MV-4-11 (cell line): ENCODE measurements at places on chromosomes 6 and 20.

- no peak for DNase-seq
Measured at GRCh38 chr20:17357238-17357637, 130.4 kb downstream of the PCSK2 start.

DNA sequence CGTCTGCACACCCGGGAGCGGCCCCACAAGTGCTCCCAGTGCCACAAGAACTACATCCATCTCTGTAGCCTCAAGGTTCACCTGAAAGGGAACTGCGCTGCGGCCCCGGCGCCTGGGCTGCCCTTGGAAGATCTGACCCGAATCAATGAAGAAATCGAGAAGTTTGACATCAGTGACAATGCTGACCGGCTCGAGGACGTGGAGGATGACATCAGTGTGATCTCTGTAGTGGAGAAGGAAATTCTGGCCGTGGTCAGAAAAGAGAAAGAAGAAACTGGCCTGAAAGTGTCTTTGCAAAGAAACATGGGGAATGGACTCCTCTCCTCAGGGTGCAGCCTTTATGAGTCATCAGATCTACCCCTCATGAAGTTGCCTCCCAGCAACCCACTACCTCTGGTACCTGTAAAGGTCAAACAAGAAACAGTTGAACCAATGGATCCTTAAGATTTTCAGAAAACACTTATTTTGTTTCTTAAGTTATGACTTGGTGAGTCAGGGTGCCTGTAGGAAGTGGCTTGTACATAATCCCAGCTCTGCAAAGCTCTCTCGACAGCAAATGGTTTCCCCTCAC lies 21.0 kb downstream of the PRDM1 start:
- peak; percentile 55 for DNase-seq

DNA sequence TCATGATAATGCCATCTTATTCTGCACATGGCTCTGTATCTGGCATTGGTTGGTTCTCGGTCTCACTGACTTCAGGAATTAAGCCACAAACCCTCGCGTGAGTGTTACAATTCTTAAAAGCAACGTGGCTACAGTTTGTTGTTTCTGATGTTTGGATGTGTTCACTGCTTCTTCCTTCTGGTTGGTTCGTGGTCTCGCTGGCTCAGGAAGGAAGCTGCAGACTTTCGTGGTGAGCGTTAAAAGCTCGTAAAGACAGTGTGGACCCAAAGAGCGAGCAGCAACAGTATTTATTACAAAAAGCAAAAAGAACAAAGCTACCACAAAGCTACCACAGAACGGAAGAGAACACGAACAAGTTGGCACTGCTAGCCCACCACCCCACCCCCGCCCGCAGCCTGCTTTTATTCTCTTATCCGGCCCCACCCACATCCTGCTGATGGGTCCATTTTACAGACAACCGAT lies 51.1 kb downstream of the MYLIP start:
- peak; percentile 68 for DNase-seq

GRCh38 chr6:144471986-144472385 lies 186.9 kb downstream of the UTRN start:
- no peak for DNase-seq

GRCh38 chr6:93644611-93645010 lies 225.3 kb upstream of the EPHA7 start:
- peak; percentile 63 for DNase-seq

DNA sequence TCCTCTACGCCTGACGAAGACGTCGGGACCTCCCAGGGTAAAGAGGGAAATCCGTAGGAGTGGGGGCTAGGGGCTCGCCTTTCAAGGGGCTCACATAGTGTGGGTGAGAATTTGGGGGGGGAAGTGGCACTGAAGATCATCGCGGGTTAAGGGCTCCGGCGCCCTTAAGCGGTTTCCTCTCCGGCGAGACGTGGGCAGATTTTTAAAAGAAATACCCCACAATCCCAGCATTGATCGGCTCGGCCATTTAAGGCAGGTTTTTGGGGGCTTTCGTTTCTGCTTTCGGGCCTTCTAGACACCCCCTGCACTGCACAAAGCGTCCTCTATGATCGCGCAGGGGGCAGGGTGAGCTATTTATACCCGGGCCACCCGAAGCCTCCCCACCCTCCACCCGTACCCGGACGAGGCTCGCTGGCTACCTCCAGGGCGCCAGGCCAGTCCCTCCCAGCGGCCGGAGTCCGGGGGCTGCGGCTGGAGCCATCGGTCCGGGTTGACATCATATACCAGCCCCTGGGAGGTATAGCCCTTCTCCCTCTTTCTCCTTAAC lies 1.2 kb downstream of the NKX2-2 start:
- DNase-seq, result no peak

DNA sequence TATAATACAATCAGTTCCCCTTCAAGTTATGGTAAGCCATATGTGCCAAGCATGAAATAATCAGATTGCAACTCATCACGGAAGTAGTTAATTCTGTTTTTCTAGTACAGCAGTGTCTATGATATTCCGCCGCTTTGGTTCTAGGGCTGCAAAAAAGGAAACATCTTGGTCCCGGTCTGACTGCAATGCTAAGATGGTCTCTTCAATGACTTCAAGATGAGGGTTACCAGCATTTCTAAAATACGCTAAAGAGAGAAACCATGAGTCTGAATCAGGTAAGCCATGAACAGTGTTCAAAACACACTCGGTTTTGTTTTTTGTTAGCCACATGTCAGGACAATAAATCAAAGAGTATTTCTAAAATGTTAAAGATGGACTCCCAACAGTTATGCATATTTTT lies 3.2 kb upstream of the ANKRD60 start:
- no peak for DNase-seq

GRCh38 chr6:90403489-90404381 lies 107.1 kb upstream of the BACH2 start:
- DNase-seq, result no peak

- peak; percentile 16 for DNase-seq
Measured at GRCh38 chr6:17240803-17241500, 40.2 kb upstream of the RBM24 start.

GRCh38 chr20:4451487-4452081 lies 270.1 kb upstream of the PRND start:
- DNase-seq, result no peak

GRCh38 chr6:167122827-167123657 lies at the start of gene CCR6:
Gene CCR6, plus strand, starts transcription at chr6:167123096. Its CDS starts 13,039 bp downstream, at chr6:167136135.
- peak; percentile 71 for DNase-seq

- DNase-seq, result no peak
Measured at GRCh38 chr6:159602431-159603041, 90.5 kb downstream of the SOD2 start.

- peak; percentile 57 for DNase-seq
Measured at GRCh38 chr20:19121463-19121862, 91.0 kb upstream of the SLC24A3 start.

GRCh38 chr20:39246436-39246835 lies 284.3 kb downstream of the DHX35 start:
- DNase-seq, result no peak

DNA sequence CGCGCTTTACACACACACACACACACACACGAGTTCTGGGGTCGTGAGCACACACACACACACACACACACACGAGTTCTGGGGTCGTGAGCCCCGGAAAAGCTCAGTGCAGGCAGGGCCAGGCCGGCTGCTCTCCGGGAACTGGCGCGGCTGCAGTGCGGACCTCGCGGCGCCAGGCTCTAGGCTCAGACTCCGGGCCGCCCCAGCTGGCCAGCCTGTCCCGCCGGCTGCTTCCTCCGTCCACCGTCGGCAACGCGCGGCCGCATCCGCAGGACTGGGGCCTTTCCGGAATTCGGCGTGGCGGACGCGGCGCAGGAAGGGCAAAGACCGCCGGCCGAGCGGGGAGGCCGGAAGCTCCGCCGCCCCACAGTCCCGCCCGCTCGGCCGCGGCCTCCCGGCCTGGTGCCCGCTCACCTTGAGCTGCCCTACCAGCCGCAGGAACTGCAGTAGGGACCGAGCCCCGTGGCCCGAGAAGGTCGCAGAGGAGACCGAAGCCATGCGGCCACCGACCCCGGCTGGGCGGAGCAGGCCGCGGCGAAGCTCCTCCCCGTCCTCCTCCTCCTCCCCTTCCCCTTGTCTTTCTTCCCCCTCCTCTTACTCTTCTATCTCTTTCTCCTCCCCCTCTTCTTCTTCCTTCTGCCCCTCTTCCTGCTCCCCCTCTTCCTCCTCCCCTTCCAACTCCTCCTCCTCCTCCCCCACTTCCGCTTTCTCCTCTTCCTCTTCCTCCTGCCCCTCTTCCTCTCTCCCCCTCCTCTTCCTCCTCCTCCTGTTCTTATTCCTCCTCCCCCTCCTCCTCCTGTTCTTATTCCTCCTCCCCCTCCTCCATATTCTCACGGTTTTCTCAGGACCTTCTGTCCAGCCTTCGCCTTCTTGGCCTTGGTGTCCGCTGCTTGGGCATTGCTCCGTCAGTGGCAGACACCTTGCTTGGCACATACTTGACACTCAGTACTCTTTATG lies at the start of gene HDDC2:
HDDC2 (minus strand) TSS at position 533 of the 957 bp plus-strand sequence; CDS start at position 498, 35 bp downstream.
- DNase-seq, result peak; percentile 49

- no peak for DNase-seq
Measured at GRCh38 chr20:5766085-5766764, 16.0 kb downstream of the SHLD1 start.

DNA sequence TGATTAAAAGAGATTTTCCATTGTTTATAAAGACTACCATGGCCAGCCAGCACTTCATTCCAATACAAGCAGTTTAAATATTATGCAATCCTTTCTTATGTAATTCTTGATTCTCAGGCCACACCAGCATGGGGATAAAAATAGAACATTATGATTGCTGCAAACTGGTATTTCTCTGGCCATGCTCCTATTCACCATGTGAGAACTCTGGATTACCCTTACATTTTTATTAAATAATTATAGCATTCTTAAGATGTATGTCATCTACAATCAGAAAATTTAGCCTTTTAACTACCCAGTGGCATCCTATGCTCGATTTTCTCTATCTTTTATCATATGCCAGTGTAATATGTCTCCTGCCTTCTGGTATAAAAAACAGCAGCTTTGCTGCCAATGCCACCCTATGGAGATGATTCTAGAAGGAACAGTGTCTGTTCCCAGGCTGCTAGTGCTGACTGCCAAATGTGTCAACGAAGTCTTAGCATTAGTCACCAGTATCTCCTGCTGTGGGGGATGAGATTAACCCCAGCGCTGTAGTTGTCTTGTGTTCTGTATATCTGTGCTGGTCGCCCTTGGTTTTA lies 501.4 kb downstream of the BCKDHB start:
- DNase-seq, result peak; percentile 83

DNA sequence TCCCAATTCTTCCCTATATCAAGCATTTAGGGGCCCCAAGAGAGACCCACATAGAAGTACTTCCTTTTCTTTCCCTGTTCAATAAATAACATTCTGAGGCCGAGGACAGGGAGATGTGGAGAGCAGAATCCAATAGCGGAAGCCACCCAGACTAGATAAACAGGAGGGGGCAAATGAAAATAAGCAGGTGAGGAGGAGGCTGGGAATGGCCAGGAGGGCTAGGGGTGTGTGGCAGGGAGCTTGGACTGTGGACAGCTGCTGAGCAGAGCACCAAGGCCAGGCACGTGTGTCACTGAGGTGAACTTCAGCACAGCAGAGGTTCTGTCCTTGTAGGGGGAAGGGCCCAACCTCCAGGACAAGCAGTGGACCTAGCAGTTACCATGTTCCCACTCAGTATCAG lies 339.2 kb downstream of the FOXA2 start:
- no peak for DNase-seq

DNA sequence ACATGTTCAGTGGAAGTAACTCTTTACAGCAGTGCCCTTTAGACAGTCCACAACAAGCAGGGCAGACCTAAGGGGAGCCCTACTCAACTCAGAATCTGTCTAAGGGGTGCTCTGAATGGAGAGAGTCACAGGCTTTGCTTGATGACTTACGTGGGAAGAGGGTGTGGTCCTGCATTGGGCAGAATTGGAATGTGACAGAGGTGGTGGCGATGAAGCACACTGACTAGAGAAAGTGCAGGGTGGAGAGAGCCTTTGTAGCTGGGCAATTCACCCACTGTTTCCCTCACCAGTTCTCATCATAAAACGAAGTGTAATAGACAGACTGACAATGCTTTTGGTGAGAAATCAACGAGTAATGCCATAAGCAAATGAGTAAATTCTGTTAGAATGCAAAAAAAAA lies 11.2 kb downstream of the TP53INP2 start:
- DNase-seq, result no peak

- no peak for DNase-seq
Measured at GRCh38 chr6:116799945-116800344, 28.9 kb downstream of the GPRC6A start.

GRCh38 chr6:50455029-50455428 lies 258.3 kb upstream of the TFAP2D start:
- no peak for DNase-seq

DNA sequence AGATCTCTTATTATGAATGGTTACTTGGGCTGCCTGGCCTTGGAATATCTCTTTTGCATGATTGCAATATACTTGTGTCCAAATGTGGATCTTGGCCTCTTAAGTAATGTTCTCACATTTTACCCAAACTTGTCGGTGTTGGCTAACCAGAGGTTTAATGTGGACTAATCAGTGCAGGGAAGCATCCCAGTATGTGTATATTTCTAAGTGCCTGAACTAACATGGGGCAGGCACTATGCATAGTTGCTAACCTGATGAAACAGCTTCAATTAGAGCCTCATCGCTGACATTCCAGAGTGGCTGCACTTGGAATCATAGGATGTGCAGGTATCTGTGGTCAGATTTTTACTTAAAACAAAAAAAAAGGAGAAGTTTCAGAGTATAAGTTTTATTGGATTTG lies 160.0 kb downstream of the PDE7B start:
- DNase-seq, result no peak

- peak; percentile 65 for DNase-seq
Measured at GRCh38 chr6:128156321-128157111, 255.7 kb upstream of the THEMIS start.

DNA sequence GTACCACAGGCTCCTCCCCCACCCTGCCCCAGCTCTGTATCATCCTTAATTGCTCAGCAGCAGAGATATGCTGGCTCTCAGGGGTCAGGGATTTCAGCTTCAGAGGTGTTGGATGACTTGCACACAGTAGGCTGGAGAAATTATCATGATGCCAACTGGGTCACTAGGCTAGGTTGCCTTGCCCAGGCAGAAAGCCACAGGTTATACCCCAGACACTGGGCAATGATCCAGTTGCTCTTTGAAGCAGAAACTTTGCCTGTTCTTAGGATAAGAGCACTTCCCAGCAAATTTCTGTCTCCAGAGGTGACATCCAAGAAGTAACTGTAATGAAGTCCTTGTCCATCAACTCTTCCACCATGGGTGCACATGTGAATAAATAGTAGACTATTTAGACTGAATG lies 38.3 kb upstream of the SCML4 start:
- DNase-seq, result no peak

DNA sequence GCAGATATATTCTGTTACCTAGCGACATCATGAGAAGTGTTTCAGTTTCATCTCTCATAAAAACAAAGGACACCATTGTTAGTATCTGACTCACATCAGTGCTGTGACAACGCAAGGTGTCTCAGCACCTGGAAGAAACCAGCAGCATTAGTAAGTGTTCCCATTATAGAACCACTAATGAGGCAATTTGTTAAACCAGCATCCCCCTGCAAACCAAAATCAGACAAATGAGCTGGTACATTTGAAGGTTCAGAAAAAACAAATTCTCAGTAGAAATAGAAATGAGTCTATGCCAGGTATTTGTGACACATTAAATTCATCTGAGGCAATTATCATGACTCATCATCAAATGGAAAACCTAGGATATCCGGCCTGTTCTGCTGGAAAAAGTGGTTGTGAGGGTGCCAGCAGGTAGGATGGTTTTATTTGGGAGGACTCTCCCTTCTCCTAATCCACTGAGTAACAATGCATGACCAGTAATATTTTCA lies 151.7 kb downstream of the TMEM200A start:
- DNase-seq, result no peak

GRCh38 chr6:157219201-157220200 lies 103.8 kb downstream of the TMEM242 start:
- DNase-seq, result no peak

- no peak for DNase-seq
Measured at GRCh38 chr6:126600258-126600916, 260.5 kb downstream of the CENPW start.
